Activated naive CD4-positive, alpha-beta T cell (primary cell): ENCODE measurements at places on chromosomes 1 and 21.
A peak's percentile ranks its signal among the peaks of the same experiment; 100 is the strongest.

DNA sequence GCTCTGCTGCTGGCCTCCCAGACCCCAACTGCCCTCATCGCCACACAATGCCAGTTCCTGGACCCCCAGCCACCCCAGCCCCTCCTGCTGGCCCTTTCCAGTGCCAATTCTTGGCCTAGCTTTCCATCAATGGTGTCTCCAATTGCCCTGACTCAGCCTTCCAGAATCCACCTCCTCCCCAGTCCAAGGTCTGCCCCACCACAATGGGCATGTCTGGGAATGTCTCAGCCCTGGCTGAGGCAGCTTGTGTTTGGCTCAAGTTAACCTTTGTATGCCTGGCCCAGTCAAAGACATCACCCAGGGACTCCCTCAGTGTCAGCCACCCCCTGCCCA lies 16.4 kb downstream of the ALDH4A1 start:
- no peak for DNase-seq

DNA sequence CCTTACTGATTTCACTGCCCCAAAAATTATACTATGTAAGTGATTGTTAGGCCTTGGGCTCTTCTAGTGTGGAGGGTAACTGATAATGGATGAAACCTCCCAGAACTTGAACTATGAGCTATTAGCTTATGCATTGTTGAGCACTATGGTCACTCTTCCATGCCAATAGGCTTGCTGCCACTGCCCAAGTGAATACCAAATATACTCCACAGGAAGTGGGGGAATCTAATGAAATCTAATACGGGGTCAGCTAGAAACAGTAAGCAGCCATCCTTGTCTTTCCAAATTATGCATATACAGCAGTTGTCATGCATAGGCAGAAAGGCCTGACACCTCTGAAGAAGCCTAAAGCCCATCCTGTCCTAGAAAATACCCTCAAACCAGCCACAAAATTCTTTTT lies 198.7 kb upstream of the PTBP2 start:
- no peak for DNase-seq

DNA sequence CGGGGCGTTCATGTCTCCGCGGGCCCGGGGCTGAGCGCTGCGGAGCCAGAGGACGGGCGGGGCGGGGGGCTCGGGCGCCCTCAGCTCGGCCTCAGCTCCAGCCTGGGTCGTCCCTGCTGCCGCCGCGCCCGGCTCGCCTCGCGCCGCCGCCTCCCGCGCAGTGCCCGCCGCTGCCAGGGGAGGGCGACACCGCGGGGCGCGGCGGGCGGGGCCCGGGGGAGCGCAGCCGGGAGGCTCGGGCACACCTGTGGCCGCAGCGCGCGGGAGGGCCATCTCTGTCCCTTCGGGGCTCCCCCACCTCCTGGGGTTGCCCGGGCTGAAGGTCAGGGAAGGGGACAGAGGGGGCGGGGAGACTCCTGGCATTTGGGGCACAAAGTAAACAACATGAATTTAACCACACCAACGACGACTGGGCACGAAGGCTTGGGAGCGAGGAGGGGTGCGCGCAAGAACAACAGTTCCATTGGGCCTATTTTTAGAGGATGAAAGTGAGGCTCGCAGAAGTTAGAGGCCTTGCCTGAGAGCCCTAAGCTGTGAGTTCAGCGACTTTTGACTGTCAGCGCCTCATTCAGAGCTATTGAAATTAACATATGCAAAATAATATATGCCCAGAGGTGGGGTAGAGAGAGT lies at the start of gene FAM131C:
FAM131C (minus strand) TSS at position 162 of the 630 bp plus-strand sequence. CDS start 209 bp downstream, outside the sequence.
- DNase-seq = peak; percentile 31

- DNase-seq = no peak
Observed at GRCh38 chr1:71049951-71050598, 2.5 kb upstream of the PTGER3 start.

DNA sequence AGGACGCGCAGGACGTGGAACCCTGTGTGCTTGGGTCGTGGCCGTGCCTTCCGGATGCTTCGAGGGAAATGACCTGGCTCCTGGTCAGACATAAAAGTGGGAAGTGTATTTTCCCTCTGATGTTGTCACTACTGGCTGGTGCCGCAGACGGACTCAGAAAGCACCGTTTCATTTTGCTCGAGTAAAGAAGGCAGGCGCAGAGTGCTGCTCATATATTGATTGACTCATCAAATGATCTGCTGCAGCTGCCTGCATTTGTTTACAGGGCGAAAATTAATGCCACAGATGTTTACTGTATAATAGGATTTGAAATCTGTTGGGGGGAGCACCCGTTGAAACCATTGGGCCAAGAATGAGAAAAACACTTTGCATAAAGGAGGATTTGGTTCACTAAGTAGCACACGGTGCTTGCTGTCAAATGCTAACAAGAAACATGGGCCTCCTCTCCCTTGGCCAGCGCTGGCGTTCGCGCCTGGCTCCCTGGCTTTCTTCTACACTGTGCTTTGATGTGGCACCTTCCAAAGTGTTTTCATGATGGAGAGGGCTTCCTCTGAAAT lies 365.5 kb downstream of the CAMTA1 start:
- DNase-seq = no peak

- DNase-seq = no peak
Observed at GRCh38 chr1:84971957-84972356, 25.0 kb downstream of the MCOLN2 start.

GRCh38 chr21:31343680-31344480 lies at the start of gene TIAM1:
Gene TIAM1 (minus strand): TSS chr21:31344261. CDS start chr21:31266972, 77,289 bp downstream.
- no peak for DNase-seq

GRCh38 chr21:25518491-25518911 lies 88.8 kb downstream of the MRPL39 start:
- no peak for DNase-seq

DNA sequence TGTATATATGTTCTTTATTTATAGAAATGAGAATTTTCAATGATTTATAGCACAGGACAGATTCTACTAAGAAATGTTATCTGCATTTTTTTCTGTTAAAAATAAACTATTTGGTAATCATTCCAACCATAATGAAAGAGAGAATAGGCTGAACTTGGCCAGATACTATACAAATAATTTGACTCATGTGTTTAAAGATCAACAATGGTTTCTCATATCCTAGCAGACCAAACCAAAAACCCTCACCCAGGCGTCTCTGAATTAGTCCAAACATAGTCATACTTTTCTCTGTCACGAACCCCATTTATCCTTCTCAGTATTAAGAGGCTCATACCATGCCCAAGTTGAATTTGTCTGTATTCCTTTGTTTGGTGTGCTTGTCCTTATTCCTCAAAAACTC lies 40.3 kb downstream of the RPE65 start:
- DNase-seq = no peak

GRCh38 chr1:13703128-13703513 lies 3.1 kb downstream of the PRDM2 start:
- DNase-seq = no peak

- no peak for DNase-seq
Observed at GRCh38 chr1:5466487-5466886, 525.7 kb downstream of the NPHP4 start.
